Stimulated activated CD4-positive, alpha-beta T cell treated with anti-CD3 and anti-CD28 coated beads, Interleukin-4, amount 100 ng/mL, for 24 hours (primary cell): ENCODE measurements at places on chromosomes 12 and 14.

DNA sequence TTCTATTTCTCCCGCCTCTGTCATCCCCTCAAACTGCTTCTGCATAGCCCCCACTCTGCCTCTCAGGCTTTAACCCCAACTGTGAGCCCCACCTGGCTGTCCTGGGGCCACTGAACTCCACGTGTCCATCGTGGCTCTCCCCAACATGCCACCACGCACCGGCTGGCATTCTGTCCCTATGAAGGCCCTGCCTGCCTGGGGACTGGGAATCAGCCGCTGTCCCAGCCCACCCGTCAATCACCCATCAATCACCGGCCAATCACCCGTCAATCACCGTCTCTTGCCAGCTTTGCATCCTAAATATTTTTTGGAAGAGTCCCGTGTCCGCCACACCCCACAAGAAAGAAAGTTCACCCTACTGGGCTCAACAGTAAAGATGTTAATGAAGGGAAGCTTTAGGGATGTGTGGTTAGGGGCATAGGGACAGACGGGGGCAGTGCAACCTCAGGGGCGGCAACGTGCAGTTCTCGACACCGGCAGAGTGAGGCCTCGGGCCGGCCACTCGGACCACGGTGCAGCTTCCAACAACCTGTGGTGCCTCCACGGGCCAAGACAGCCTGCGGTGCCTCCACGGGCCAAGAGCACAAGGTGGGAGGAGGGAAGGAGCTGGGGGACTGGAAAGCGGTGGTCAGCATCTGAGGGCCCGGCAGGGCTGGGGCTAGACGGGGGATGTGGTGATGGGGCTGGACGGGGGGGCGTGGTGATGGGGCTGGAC is 85.6 kb downstream of the GALNT9 start:
- no peak for DNase-seq

DNA sequence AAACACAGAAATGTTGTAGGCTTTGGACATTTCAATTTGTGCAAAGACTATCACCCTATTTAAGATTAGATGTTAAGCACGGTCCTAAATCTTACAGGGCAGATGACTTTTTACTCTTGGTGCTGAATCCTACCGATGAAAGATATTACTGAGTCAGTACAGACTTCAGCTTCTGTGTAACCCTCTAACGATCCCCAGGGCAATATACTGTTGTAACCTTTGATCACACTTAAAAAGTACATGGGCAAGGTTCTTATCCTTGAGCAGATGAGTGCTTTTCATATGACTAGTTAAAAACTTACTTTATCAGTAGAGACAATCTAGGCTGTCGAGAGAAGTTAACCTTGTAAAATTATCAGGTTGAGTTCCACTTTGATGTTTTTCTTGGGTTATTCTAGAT is 22.5 kb downstream of the PDE3A start:
- DNase-seq, result no peak

DNA sequence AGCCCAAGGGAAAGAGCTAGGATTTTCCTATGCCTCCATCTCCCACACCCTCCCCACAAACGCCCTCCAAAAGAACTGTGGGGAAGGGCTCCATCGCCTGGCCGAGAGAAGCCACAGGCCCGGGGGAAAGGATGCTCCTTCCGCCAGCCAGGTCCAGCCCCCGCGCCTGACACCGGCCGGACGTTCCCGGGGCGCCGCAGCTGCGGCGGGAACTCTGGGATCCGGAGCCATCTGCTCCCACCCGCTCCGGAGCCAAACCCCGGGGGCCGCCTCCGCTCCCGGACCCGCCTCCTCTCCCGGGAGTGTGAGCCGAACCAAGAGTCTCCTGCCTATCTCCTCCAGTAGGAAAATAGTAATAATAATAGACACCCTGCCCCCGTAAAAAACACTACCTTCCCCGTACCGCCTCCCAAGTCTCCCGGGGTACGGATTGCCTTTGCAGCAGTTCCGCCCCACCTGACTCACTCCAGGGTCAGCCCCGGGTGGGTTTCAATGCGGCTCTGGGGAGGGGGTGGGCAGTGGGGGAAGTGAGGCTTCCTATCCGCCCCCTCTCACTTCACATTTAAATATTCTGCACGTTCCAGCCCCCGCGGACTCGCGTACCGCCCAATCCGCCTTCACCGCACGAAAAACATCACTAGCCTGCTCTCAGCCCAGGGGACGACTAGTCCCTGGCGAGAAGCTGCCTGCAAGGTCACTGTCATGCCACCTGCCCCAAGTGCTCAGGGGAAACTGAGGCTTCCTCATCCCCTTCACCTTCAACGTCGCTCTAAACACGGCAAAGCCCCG is 2.4 kb downstream of the AGAP2 start:
- no peak for DNase-seq

GRCh38 chr12:19440916-19441315 is 1.6 kb downstream of the AEBP2 start:
- DNase-seq, result no peak

DNA sequence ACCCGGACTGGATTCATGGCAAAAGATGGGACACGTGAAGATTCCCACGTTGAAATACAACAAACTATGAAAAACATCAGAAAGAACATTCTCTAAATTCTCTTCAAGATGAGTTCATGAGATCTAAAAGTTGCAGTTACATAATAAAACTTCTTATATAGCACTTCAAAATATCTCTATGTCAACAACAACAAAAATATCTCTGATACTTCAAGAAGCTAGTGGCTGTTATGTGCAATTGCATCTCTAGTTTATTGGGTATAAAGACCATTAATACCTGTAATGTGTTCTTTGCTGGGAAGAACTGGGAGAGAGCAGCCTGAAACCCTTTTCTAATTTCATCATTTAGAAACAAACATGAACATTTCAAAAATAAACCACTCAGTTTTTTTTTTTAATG is 69.2 kb upstream of the RGS6 start:
- DNase-seq, result no peak

DNA sequence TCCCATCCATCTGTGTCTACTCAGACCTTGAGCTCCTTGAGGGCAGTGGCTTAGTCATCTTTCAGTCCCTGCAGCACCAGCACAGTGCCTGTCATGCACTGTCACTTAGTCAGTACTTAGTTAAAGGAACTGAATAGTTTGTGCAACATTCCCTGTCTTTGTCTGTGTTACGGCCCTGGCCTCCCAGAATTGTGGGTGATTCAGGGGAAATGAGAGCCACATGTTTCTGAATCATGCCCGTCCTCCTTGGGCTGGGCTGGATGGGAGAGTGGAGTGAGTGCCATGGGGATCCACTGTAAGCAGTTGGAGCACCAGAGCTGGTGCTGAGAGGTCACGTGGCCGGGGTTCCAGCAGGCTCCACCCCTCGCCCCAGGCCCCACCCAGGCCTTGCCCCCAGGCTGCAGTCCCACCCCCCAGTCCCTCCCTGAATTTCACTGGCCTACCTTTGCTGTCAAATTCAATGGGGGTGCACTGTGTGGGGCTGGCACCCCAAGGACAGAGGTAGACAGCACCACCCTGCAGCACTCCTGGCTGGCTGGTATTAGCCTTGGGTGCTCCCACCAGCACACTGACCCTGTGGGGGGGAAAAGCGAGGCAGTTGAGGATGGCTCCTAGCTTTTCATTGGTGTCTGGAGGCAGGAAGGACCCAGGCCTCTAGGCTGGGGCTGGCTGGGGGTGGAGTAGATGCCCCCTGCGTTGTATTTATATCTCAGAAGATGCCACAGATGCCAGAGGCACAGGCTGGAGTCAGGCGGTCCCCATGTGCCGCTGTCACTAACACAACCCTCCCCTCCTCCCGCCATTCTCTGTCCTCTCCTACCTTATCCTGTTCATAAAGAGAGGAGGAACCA is 7.5 kb downstream of the ITGA5 start:
- DNase-seq, result peak; percentile 64

DNA sequence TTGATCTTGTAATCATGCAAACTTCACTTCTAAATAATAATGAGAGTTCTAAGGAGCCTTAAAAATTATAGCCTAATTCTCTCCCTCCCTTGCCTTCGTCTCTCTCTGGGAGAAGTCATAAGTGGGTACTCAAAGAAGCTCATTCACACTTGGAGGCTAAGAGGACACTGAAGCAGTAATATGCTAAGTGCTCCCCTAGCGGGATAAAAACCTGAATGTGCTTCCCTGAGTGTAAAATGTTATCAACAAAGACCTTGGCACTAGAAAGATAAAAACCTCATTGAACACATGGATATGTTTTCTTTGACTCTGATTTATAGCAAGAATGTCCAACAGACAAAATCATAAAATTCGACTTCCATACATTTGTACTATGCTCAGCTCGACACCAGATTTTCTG is 337.9 kb upstream of the NOVA1 start:
- no peak for DNase-seq
